Uterine smooth muscle cell (primary cell): ENCODE measurements at places on chromosomes 16 and 17. TPM values are rescaled to one million over a fixed set of nuclear protein-coding genes. Genes with fewer than 3 reads are reported as not detected.

The CCL8 gene
- total RNA-seq: not detected in 2 replicates

The MYH8 gene
- total RNA-seq: under 0.01 TPM in 1 of 2 replicates, not detected in the other

The TMEM220 gene
- total RNA-seq: 2.5 and 3.4 TPM in 2 replicates

The TMEM88 gene
- total RNA-seq: 0.22 and 0.50 TPM in 2 replicates

The TNFRSF13B gene
- total RNA-seq: not detected in 2 replicates

The SNRNP25 gene
- 25.6 and 40.9 TPM in 2 replicates for total RNA-seq

The TVP23C gene
- total RNA-seq: 24.2 and 47.6 TPM in 2 replicates

The CCDC144A gene
- total RNA-seq: 0.33 and 9.1 TPM in 2 replicates

The HBM gene
- not detected in 2 replicates for total RNA-seq

The CD68 gene
- total RNA-seq: 12.8 and 16.2 TPM in 2 replicates

The EVI2B gene
- 0.12 TPM in 1 of 2 replicates, not detected in the other for total RNA-seq

The PNPO gene
- 18.4 and 31.6 TPM in 2 replicates for total RNA-seq

The PTX4 gene
- under 0.01 and 0.11 TPM in 2 replicates for total RNA-seq

The OTOP2 gene
- total RNA-seq: not detected in 2 replicates

The OTOA gene
- under 0.01 TPM in 2 replicates for total RNA-seq

The SDF2 gene
- 42.5 and 44.0 TPM in 2 replicates for total RNA-seq

The CBX2 gene
- 2.0 and 2.3 TPM in 2 replicates for total RNA-seq

The SLC5A11 gene
- total RNA-seq: under 0.01 TPM in 1 of 2 replicates, not detected in the other

The TOP3A gene
- 29.2 and 38.8 TPM in 2 replicates for total RNA-seq

The TERB1 gene
- 0.11 TPM in 1 of 2 replicates, not detected in the other for total RNA-seq

The RNF43 gene
- under 0.01 TPM in 1 of 2 replicates, not detected in the other for total RNA-seq

The PSMC5 gene
- total RNA-seq: 54.9 and 99.6 TPM in 2 replicates

The TBC1D3C gene
- total RNA-seq: not detected in 2 replicates

The FBXO39 gene
- 0.25 and 0.33 TPM in 2 replicates for total RNA-seq

The G6PC1 gene
- total RNA-seq: not detected in 2 replicates

The CTF1 gene
- 2.2 and 3.0 TPM in 2 replicates for total RNA-seq

The MMP2 gene
- 657 and 1,958 TPM in 2 replicates for total RNA-seq

The SHCBP1 gene
- 20.4 and 71.8 TPM in 2 replicates for total RNA-seq
